ENCODE measurements at places on chromosomes 3 and 15.

DNA sequence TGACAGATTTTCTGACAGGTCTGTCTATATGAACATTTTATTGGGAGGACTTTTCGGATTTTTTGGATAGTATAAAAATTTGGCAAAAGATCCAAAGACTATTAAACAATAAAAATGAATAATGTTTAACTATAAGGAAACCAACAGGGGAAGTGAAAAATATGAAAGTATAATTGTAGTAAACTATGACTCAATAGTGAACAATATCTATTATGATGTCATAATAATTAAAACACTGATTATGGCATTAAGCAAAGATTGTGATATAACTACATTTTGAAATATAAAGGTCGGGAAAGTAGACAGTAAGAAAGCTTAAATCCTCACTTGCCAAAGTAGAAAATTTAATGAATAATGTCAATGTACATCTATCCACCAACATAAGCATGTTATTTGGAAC, 44.3 kb upstream of the CNTN6 start:
- no peak for DNase-seq

DNA sequence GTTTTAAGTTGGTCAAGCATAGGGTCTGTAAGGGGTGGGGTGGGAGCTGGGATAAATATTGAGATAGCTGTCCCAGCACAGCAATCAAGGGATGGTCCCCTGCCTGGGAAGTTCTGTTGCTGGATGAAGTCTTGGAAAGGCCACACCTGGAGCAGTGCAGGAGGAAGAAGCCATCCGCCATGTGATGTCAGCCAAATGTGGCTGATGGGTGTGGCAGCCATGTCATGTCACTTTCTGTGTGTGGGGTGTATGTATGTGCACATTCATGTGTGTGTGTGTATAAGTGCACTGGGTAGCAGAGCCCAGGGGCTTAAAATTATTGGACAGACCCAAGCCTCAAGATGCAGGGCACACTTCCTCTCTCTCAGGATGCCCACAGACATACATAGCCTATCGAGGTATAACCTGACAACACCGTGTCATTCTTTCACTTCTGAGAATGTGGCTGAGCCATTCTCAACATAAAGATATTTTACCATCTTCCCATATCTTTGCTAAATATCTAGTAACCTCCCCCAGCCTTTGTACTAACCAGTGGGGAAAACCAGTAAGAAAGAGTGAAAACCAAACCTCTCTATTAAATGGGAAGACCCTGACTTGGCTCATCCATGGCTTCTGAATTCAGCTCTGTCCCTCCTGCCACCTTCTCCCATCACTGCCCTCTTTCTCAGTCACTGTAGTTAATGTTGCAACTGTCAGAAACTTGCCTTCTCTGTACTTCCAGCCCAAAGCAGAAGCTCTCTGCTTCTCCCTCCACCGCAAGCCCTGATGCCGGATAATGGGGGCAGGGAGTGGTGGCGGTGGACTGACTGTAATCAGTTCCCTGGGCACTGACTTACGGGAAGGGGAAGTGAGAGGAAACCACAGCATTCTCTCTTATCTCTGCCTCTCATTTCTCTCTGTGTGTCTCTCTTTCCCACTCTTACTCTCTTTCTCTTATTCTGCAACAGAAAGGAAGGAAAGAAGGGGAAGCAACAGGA, 11.2 kb downstream of the TNFSF10 start:
- DNase-seq = no peak

- DNase-seq = no peak
Observed at GRCh38 chr15:29130951-29131839, 138.4 kb downstream of the NSMCE3 start.

DNA sequence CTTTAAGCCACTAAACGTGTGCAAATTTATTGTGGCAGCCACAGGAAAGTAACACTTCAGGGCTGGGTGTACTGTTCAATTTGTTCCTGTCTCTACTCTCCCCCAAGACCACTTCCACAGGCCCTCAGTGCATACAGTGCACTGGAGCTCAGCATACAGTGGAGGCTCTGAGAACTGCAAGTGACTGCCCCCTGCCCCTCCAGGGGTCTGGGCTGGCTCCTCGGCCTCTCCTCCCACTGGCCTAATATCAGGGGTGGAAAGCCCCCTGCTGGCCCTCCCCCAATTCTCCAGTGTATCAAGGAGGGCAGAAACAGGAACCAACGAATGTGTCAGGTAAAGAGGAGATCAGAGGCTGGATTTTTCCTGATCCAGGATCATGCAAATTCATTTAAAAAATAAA, 19.9 kb upstream of the HEG1 start:
- no peak for DNase-seq

- DNase-seq = no peak
Observed at GRCh38 chr15:47582233-47582632, 135.1 kb upstream of the SEMA6D start.

DNA sequence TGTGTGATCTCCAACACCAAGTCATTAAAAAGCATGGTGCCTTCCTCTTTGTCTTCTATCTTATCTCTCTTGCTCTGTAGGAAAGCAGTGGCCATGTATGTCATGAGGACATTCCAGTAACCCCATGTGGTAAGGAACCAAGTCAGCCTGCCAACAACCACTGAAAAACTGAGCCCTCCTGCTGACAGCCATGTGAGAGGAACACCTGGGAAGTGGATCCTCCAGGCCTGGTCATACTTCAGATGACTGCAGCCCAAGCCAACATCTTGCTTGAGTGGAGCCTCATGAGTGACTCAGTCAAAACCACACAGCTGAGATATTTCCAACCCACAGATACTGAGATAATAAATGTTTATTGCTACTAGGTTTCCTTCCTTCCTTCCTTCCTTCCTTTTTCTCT, 597.3 kb downstream of the ZIC1 start:
- no peak for DNase-seq

DNA sequence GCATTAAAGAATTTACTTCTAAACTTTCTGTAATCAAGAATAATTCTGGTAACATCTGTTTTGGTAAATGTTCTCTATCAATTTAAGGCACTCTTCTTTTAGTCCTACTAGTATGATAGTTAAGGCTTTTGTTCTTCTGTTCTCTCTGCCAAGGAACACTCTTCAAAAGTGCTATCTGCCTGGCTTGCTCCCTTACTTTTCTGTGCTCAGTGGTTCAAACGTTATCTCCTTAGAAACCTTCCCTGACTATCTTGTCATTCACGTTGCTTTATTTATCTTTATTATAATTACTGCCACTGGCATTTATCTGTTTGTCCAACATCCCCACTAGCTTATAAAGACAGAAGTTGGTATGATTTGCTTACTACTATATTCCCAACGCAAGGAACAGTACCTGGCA, 59.2 kb downstream of the RFX7 start:
- no peak for DNase-seq

DNA sequence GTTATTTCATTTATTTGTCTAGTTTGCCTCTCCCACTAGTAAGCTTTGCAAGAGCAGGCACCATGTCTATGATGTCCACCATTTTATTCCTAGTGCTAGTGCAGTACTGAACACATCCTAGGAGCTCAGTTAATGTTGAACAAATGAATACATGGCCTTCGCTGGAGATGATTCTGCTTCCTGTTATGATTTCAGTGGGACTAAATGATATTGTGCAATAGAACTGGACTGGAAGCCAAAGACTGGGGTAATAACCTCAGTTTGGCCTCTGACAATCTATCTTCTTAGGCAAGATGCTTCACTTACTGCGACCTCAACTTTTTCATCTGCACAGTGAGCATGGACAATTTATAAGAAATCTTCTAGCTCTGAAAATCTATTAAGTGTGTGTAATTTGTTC, 191.3 kb downstream of the ADAMTSL3 start:
- DNase-seq = no peak

GRCh38 chr15:48891232-48891765, 13.4 kb downstream of the EID1 start:
- DNase-seq = no peak

- no peak for DNase-seq
Observed at GRCh38 chr3:159749406-159749805, 239.2 kb upstream of the IL12A start.

DNA sequence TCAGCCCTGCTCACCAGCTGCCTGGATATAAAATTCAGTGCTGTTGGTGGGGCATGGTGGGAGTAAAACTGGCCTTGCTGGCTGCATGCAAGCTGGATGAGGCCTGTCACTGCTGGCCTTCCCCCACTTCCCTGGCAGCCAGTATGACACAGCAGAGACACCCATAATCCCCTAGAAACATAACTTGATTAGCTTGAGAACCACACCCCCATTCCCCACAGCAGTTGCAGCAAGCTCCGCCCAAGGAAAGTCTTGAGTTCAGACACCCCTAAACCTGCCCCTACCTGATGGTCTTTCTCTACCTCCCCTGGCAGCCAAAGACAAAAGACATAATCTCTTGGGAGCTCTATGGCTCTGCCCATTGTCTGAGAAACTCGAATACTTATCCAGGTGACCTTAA, 405.1 kb upstream of the NECTIN3 start:
- no peak for DNase-seq

DNA sequence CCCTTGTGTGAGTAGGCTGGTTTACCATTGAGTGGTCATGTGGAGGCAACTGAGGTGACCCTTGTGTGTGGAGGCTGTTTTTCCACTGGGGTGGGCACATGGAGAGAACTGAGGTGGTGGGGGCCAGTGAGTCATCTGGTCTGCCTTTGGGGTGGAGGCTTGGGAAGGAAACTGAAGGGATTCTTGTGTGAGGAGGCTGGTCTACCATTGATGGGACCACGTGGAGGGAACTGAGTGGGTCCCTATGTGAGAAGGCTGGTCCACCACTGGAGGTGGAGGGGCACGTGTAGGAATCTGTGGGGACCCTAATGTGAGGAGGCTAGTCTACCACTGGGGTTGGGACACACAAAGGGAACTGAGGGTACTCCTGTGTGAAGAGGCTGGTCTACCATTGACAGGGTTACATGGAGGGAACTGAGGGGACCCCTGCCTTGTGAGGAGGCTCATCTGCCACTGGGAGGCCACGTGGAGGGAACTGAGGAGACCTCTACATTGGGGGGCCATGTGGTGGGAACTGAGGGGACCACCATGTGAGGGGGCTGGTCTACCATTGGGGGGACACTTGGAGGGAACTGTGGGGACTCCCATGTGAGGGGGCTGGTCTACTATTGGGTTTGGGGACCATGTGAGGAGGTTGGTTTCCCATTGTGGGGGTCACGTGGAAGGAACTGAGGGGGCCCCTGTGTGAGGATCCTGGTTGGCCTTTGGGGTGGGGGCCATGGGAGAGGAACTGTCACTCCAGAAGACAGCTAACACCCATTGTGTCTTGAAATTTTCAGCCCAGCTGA, 164.5 kb downstream of the WNT7A start:
- DNase-seq = no peak

DNA sequence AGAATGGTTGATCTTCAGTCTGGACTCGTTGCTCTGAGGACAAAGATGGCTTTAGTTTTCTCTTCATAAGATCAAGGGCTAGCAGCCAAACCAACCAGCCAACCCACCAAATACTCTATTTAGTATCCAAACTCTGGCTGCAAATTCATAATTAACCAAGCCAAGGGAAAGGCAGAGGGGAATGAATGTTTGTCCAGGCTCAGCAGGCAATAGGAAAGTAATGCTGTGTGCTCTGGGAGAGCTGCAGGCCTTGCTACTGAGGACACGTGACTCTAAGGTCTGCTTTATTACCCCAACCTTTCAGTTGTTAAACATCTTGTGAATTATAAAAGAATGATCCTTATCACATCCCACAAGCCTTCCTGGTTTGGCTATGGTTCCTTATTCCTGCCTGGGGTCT, 52.3 kb upstream of the GALNT15 start:
- no peak for DNase-seq

DNA sequence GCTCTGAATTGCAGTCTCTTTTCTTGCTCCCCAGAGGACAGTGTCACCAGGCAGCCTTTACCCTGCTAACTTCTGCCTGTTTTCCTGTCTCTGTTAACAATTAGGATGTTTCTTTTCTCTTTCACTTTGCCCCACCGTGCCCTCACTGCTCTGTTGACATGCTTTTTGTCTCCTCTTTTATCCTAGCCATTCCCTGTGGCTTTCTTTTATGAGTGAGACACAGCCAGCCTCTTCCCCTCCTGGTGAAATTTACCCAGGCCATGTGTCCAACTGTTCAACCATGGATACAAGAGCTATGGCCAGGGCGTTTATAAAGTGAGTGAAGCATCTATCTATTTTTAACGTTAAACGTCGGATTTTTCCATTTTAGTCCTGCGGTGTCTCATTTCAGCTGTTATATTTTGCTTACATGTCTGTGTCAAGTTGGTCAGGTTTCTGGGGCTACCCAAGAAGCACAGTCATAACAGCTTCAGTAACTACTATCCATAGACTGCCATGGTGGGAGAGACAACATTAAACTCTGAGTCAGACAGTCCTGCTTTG, 443.2 kb upstream of the AZI2 start:
- no peak for DNase-seq

- no peak for DNase-seq
Observed at GRCh38 chr3:191792580-191792979, 331.6 kb downstream of the PYDC2 start.

GRCh38 chr3:78919021-78919755, 848.6 kb downstream of the ROBO1 start:
- no peak for DNase-seq

GRCh38 chr3:111542611-111543300, 759 bp downstream of the CD96 start:
- no peak for DNase-seq

DNA sequence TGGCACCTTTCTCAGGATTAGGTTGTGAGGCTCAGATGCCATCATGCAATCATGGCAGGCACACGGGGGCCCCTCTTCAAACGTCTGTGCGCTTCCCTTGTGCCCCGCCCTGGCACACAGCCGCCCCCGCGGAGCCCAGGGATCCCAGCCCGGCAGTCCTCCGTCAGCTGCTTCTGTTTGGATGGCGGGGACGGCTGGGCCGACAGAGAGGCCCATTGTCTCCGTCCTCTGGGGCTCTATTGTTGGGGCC, 849 bp upstream of the HDAC11 start:
- DNase-seq = no peak

- DNase-seq = no peak
Observed at GRCh38 chr15:91413142-91413541, 313.1 kb downstream of the SV2B start.

- DNase-seq = no peak
Observed at GRCh38 chr3:107250221-107250620, 127.0 kb upstream of the CCDC54 start.

DNA sequence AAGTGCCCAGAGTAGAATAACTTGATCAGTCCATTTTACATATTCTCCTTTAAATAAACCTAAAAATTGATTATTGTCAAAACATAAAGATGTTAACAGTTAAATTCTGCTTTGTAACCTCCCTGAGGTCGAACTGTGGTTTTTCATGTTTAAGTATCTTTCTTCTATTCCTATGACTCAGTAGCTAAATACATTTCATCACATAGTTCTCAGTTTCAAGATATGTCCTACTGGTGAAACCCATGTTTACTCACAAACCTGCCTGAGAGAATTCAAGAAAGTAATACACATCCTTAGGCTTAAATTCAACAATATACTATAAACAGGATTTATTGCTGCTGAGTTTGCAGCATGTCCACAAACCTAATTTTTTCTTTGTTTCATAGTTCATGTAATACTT, 692.9 kb downstream of the ZPLD1 start:
- DNase-seq = no peak

DNA sequence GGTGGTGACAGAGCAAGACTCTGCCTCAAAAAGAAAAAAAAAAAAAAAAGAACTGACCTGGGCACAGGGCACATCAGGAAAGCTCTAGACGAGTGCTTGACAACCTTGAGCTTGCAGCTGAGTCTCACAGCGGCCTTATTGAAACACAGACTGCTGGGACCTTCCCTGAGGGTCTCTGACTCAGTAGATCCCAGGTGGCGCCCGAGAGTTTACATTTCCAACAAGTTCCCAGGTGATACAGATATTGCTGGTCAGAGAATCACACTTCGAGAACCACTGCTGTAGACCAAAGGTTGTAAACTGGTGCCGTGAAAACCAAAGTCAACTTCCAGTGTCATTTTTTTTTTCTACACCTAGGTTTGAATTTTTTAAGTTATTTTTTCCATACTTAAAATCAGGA, 573.2 kb upstream of the MDFIC2 start:
- DNase-seq = no peak

Data from GM12891 (cell line).